ENCODE measurements at places on chromosomes 5 and 9.

- no peak for DNase-seq
Observed at GRCh38 chr9:19102181-19102630, 498 bp downstream of the HAUS6 start.

- no peak for DNase-seq
Observed at GRCh38 chr9:16318516-16319060, 551.9 kb downstream of the BNC2 start.

DNA sequence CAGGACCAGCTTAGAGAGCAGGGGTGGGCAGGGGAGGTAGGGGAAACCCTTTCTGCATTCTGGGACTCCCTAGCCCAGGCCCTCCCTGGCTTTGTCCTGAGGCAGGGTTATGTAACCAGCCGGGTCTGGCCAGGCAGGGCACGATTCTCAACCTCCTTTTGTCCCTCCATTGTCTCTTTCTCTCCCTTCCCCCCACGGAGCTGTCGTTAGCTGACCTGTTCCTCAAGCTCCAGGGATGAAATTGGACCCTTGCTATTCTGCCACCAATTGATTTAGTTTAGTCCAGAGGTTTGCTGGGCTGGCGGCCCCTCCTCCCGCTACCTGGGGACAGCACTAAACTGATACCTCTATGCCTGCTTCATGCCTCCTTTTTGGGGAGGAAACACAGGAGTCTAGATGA is 9.4 kb upstream of the NDST1 start:
- no peak for DNase-seq

DNA sequence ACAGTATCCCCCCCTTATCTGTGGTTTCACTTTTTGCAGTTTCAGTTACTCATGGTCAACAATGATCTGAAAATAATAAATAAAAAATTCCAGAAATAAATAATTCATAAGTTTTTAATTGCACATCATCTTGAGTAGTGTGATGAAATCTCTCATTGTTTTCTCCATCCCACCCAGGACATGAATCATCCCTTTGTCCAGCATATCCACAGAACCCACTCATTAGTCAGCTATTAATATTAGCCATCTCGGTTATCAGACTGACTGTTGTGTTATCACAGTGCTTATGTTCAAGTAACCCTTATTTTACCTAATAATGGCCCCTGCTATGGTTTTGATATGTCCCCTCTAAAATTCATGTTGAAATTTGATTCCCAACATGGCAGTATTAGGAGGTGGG is 40.7 kb downstream of the FAM114A2 start:
- no peak for DNase-seq

- DNase-seq, result peak; percentile 18
Observed at GRCh38 chr5:142977363-142978051, 207.3 kb downstream of the ARHGAP26 start.
